GM23248 (cell line): ENCODE measurements at places on chromosomes 2 and 18. TPM values are rescaled to one million over a fixed set of nuclear protein-coding genes. Genes with fewer than 3 reads are reported as not detected.

The IL18R1 gene
- polyA plus RNA-seq, result 1.1 and 2.1 TPM in 2 replicates

The KCNG2 gene
- not detected in 2 replicates for polyA plus RNA-seq

The RNU2-63P gene
- not detected in 2 replicates for polyA plus RNA-seq

The GCC2 gene
- 47.9 and 53.1 TPM in 2 replicates for polyA plus RNA-seq

The MBP gene
- 2.9 and 3.3 TPM in 2 replicates for polyA plus RNA-seq

The TMX3 gene
- 70.4 and 73.0 TPM in 2 replicates for polyA plus RNA-seq

The B4GALT6 gene
- polyA plus RNA-seq, result 1.2 and 1.3 TPM in 2 replicates

The CACNB4 gene
- 0.05 TPM in 1 of 2 replicates, not detected in the other for polyA plus RNA-seq

The SERPINB2 gene
- 10.6 and 10.7 TPM in 2 replicates for polyA plus RNA-seq
